H1 (cell line): ENCODE measurements at places on chromosomes 11 and 22.

DNA sequence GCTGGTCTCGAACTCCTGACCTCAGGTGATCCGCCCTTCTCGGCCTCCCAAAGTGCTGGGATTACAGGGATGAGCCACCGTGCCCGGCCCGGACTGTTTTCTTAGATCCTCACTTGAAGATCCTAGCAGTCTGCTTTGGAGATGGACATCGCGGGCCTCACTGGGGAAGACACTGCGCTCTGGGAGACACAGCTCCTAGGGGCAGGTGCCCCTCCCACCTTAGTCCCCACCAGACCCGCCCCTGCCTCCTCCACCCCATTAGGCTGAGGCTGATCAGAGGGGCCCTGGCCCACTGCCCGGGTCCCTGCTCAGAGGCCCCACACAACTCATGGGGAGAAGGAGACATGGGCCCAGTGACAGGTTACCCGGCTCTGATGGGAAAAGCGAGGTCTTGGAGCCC lies 11.3 kb upstream of the LTO1 start:
- H3K36me3 ChIP-seq: no peaks in the 10 kb centered on the region
- H3K4me3 ChIP-seq: no peak overlapping the region
- no peaks in the 10 kb centered on the region for H3K4me1 ChIP-seq
- H3K27me3 ChIP-seq: no peaks in the 10 kb centered on the region

DNA sequence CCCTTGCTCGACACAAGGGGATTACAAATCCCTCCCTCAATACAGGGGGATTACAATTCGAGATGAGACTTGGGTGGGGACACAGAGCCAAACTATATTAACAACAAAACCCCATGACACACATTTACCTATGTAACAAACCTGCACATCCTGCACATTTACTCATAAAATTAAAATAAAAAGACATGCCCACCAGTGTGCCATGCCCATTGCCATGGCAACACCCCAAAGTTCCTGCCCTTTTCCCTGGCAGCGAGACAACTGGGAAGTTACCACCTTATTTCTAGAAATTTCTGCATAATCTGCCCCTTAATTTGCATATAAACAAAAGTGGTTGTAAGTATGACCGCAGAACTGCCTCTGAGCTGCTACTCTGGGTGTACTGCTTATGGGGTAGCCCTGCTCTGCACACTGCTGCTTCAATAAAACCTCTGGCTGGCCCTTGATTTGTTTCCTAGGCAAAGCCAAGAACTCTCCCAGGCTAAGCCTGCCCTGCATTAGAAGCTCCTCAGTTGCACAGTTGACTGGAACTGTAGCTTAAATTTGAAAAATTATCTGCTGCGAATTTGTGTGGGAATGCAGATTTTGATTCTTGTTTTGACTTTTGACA lies 8.6 kb upstream of the INCENP start:
- no peaks in the 10 kb centered on the region for H3K36me3 ChIP-seq
- no peak overlapping the region for H3K4me3 ChIP-seq
- no peak overlapping the region for H3K27ac ChIP-seq
- DNase-seq: no peak

DNA sequence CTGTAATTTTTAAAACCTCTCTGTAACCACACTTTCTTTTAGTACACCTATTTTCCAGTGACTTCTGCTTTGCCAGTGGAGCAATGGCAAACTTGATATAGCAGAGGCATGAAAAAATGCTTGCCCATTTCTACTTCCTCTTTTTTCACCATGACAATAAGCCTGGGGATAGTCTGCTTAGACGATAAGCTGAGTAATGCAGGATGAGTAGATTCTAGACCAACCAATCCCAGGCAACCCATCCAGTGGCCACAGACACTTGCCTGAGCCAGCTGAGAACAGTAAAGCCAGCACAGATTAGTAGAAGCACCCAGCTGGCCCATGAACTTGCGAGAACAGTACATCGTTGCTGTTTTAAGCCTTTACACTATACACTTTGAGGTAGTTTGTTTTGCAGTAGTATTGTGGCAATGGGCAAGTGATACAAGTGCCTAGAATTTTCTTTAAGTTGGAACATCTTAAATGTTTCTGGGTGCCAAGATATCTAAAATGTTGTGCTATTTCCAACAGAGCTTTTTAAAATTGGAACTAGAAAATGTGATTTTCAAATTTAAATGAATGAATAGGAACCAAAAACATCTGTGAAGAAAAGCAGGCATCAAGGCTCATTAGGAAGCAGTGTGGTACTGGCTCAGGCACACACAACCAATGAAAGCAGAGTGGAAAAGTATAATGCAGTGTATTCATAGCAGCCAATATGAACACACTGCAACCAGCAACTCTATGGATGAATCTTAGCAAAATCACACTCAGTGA lies 37.7 kb downstream of the DDI1 start:
- DNase-seq: no peak
- no peak overlapping the region for H3K27ac ChIP-seq
- no peaks in the 10 kb centered on the region for H3K4me1 ChIP-seq

GRCh38 chr11:45227836-45228235 lies 58.3 kb downstream of the SYT13 start:
- H3K27me3 ChIP-seq: no peaks in the 10 kb centered on the region
- H3K36me3 ChIP-seq: peaks cover 4% of the 10 kb centered on the region; the same call in 1 of the 2 replicates
- no peak for DNase-seq
- H3K27ac ChIP-seq: no peak overlapping the region
